ENCODE measurements at places on chromosomes 5 and 9.

DNA sequence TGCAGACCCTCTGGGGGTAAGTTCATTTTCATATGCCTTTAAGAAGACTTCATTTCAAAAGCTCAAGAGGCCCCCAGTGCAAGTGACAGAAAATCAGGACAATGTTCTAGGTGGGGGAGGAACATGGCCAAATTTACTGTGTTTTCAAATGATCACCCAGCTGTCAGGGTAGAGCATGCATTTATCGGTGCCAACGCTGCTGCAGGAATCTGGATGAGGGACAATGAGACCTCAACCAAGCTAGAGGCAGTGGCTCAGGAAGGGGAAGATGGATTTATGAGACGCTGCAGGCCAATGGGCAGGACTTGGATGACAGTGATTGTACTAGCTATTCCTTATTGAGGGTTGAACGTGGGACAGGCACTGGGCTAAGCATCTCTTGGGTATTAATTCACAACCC is 278.4 kb downstream of the ASTN2 start:
- DNase-seq, result no peak

- DNase-seq, result no peak
These were observed 7.4 kb upstream of the ADAM19 start for GRCh38 chr5:157582731-157583620.

DNA sequence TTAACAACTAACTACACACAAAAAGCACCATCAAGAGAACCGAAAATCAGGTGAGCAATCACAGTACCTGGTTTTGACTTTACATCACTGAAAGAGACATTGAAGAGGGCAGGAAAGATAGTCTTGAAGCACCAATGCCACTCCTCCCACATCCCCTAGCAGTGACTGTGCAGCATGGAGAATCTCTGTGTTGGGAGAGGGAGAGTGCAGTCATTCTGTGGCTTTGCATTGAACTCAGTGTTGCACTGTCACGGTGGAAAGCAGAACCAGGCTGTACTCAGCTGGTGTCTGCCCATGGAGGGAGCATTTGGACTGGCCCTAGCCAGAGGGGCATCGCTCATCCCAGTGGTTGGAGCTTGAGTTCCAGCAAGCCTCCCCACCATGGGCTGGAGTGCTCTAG is 40.4 kb downstream of the C5 start:
- DNase-seq, result no peak

- DNase-seq, result no peak
These were observed 3.0 kb downstream of the ACTL7A start for GRCh38 chr9:108865037-108865436.

- no peak for DNase-seq
These were observed 19.3 kb downstream of the SRP19 start for GRCh38 chr5:112880219-112880964.

DNA sequence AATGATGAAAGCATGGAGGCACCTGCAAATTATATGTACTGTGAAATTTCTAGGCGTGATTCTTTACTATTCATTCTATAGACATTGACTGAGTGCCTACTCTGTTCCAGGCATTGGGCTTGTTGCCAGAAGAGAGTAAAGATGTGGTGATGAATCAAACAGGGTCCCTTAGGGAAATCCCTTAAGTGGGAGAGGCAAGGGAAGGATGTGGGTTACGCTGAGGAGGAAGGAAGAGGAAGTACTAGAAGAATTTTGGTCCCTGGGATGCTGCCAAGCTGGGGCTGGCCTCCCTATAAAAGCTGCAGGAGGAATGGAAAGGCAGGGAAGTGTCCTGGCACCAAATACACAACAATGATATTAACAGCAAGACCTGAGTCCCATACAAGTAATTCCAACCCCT is 76.7 kb upstream of the SPOCK1 start:
- no peak for DNase-seq

- no peak for DNase-seq
These were observed 175.1 kb upstream of the PCSK5 start for GRCh38 chr9:75715360-75715759.

DNA sequence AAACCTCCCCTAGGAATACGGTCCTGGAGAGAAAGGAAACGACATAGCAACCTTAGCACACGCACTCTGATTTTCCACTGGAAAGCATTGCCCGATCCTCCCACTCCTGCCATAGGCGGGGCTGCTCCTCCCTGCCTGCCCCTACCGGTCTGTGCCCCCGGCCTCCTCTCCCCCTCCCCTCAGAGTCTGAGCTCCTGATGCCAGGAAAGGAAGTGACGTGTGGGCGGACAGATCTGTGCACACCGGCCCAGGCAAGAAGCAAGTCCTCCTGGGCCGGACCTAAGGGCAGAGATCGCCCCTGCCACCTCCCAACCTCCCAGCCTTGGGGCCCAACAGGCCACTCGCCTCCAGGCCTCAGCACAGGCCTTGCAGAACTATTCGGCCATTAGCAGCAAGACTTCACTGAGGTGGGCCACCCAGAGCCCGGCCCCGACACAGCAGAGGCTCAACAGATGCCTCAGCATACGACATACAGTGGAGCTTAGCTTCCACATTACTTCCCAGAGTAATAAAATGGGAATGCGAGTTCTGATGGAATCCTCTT is 7.2 kb downstream of the NINJ1 start:
- DNase-seq, result no peak

- no peak for DNase-seq
These were observed 40.1 kb downstream of the SLC38A9 start for GRCh38 chr5:55671975-55672374.

DNA sequence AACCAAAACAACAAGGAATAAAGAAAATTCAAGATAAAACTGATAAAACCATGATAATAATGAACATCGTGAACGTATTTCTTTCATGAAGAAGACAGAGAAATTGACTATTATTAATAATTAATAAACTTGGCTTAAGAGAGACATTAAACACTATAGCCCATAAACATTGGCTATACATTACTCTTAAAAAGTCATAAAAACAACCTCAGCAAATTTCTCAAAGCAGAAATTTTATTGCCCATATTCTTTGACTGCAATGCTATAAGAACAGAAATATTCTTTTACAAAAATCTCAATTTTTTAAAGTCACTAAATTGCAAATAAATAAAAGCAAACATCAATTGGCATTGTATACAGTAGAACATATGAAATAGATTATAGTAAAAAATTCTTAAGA is 42.5 kb downstream of the CSF2 start:
- no peak for DNase-seq

GRCh38 chr5:145283141-145283810 is 551.9 kb downstream of the PRELID2 start:
- DNase-seq, result no peak

- DNase-seq, result no peak
These were observed 173.7 kb upstream of the SLC12A2 start for GRCh38 chr5:127909821-127910220.

DNA sequence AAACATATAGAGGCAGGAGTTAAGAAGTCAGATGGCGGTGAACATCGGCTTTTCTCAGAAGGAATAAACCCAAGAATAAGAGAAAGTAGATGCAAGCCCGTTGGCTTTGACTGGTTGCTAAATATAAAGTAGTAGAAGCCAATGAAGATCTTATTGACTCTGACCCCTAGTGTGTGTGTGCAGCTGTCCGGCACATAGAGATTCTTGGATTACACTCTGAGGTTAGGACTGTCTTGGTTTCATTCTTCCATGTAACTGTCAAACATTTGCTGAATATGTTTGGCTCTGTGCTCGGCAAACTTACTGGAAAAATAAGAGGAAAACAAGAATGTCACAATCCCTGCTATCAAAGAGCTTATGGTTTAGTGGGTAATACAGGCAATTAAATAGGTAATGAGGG is 54.9 kb downstream of the ASTN2 start:
- DNase-seq, result no peak

DNA sequence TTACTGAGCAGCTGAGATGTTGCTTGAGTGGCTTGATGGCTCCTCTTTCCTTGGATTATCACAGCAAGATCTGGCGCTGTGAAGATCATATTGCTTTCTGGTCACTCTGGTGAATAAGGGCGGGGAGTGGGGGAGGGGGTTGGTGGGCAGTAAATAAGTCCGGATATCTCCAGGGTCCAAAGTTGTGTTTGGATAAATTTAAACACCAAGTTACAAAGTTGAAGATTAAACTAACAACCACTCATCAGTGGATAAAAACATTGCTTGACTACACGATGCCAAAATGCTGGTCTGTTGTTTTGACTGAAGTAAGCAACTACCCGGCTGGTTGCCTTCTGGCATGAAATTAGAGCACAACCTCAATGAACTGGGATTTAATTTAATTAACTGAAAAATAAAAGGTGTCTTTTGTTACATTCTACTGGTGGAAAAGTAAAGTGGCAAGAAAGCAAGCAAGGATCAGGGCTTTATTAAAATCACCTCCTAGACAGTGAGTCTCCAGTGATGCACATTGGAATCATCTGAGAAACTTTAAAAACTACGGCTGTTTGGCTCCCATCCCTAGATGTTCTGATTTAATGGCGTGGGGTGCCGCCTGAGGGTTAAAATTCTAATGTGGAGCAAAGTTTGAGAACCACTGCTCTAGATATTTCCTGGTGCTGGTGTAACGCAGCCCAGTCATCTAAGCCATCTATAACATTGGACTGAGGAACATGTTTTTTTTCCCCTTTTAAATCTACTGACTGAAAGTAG is 86.7 kb upstream of the AGXT2 start:
- DNase-seq, result no peak

DNA sequence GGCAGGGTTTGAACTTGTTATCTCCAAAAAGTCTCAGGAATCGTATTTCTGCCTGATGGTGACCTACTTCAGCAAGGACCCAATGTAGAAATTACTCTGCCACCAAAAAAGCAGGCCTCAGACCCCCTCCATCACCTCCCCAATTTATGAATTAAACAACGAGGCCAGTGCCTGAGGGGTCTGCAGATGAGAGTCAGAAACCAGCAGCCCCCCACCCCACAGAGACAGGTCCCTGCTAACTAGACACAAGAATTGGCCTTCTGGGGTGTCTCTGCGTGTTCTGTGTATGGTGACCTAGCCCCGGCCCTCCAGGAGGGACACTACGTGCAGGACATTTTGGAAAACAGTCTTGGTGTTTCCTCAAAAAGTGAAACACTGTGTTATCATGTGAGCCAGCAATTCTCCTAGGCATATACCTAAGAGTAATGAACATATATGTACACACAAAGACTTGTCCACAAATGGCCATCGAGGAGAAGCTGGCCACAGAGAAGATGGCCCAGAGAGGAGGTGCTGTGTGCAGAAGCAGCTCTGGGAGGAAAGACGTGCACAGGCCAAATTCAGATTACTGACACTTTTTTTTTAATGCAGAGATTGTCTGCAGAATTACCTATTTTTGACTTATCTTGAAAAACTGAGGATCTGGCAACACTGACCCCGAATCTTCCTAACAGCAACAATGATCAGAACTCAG is 93.8 kb downstream of the ADAMTS2 start:
- DNase-seq, result no peak

DNA sequence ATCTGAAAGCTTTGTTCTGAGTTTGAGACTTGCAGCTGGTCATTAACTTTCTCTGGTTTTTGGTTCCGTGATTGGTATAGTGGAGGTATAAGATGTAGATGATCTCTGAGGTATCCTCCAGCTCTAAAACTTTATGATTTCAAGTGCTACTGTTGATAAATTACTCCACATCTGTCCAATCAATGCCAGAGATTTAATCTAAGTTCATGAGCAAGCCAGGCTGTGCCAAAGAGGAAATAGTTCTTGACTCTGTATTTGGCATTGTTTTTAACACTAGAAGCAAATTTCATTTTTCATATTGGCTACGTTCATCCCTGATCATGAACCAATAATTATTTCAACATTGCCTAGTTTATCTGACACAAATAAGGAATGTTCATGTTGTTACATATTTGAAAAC is 28.5 kb upstream of the CHD1 start:
- DNase-seq, result no peak

- DNase-seq, result no peak
These were observed 31.1 kb downstream of the MORN5 start for GRCh38 chr9:122190597-122191381.

GRCh38 chr5:45609661-45610060 is 86.5 kb downstream of the HCN1 start:
- no peak for DNase-seq

GRCh38 chr5:157670662-157671591 is at the start of gene C5orf52:
C5orf52 (plus strand) TSS chr5:157671533; CDS start chr5:157671615, 82 bp downstream.
- DNase-seq, result peak; percentile 8

- no peak for DNase-seq
These were observed 15.0 kb downstream of the ARHGAP26 start for GRCh38 chr5:142785206-142785605.

GRCh38 chr5:127571314-127572131 is 54.1 kb downstream of the PRRC1 start:
- DNase-seq, result no peak

- no peak for DNase-seq
These were observed 176.5 kb downstream of the SNX18 start for GRCh38 chr5:54693936-54694657.

DNA sequence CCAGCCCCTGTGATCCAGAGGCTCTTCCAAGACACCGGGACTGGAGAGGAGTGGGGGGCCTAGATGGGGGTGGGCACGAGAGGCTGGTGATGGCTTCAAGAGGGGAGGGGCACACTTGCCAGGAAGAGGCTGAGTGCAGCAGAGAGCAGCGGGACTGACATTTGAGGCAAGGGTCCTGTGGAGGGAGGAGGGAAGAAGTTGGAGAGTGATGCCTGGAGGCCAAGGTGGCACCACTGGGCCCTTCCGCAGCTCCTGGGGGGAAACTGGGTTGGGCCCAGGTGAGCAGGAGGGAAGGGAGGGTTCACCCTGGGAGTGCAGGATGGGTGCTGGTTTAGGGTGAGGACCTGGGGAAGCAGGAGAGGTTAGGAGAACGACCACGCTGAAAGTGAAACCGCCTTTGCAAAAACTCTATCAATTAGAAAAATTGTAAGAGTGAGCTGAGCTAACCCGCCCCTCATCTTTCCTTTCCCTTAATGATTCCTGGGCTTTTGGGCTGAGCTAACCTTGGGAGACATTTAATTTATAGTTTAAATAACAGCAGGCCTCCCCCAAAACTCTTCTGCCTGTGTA is 26.2 kb downstream of the ABO start:
- no peak for DNase-seq

GRCh38 chr9:129183495-129184218 is 5.6 kb upstream of the IER5L start:
- DNase-seq, result no peak

DNA sequence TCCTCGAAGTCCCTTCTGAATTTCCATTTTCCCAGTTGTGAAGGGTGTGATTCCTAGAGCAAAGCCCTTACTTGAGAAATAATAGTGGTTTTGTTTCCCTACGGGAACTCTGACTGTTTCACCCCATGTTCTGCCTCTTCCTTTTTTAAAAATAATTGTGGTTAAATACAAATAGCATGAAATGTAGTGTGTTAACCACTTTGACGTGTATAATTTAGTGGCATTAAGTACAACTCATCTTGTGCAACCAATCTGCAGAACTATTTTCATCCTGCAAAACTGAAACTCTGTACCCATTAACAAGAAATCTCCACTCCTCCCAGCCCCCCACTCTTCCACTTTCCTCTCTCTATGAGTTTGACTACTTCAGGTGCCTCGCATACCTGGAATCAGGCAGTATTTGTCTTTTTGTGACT is 35.6 kb upstream of the HAND1 start:
- no peak for DNase-seq

DNA sequence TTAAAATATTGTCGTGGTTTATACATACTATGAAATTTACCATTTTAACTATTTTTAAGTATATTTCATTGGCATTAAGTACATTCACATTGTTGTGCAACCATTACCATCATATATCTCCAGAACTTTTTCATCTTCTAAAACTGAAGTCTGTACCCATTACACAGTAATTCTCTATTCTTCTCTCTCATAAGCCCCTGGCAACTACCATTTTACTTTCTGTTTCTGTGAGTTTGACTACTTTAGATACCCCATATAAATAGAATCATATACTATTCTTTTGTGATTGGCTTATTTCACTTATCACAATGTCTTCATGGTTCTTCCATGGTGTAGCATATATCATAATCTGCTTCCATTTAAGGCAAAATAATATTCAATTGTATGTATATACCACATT is 30.3 kb downstream of the NDUFS4 start:
- no peak for DNase-seq
